ENCODE measurements at places on chromosomes 5 and 9.

- DNase-seq = no peak
Observed at GRCh38 chr5:138096363-138096762, 12.5 kb downstream of the WNT8A start.

- DNase-seq = no peak
Observed at GRCh38 chr5:73740274-73740790, 114.3 kb downstream of the ARHGEF28 start.

DNA sequence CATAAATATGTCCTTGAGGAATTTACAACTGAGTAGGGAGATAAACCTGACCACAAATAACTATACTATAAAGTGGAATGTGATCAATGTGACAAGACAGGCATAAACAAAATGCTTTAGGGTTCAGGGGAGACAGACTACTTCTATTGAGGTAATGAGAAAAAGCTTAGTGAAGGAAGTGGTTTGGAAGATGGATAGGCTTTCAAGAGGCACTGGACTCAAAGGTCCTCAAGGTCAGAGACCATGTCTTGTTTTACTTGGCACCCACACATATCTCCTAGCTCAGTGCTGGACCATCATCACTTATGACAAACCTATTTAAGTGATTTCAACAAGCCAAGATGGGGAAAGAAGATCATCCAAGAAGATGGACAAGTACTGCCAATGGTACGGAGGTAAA lies 257.8 kb downstream of the BNC2 start:
- no peak for DNase-seq

DNA sequence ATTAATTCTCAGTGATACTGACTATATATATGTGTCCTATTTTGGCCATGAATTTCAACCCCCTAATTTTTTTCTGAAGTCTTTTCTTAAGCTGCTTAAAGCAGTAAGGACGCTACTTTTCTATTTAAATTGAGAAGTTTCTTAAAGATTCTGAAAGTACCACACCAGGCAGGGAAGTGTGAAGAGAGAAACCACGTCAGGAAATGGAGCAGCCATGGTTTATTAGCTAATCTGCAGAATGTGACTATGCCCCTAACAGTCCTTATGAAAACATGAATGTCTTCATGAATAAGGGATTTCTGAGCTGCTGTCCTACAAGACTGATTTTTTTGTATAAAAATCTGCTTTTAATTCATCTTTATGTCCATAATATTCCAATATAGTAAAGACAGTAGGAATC lies 1724.3 kb upstream of the C9orf72 start:
- DNase-seq = no peak

DNA sequence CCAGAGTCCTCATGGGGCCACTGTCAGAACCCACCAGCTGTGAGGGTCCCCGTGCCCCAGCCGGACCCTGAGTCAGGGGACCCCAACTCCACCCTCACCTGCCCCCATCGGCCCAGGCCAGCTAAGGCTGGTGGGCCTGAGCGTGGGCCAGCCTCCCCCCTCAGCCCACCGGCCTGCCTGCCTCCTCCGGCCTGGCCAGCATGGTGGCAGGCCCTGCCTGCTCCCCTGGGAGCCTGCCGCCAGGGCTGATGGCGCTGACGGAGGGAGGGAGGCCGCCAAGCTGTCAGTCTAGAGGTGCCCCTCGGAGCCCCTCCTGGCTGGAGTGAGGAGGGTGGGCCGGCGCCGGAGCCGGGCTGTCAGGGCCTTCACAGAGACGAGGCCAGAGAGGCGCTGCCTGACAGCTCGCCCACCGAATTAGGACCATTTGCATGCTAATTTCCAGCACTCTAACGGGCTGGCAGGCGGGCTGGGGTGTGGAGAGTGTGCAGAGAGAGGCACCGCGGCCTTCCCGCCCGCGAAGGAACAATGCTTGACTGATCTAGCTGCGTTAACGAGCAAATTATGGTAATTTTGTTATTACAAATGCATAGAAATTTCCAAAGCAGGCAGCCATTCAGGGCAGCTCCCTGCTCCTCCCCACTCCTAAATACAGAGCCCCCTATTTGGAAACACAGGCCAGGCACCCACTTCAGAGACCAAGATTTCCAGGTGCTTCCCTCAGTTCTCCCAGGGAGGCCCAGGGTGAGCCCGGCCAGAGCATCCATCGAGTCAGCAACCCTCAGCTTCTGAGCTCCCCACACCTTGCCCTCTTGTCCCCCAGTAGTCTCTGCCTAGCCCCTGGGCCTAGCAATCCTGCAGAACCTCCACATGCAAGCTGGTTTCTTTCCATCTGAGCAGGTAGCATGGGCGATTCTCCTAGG lies 169.3 kb downstream of the PAX5 start:
- no peak for DNase-seq

- DNase-seq = peak; percentile 50
Observed at GRCh38 chr9:13278368-13279246, 885 bp downstream of the MPDZ start.

DNA sequence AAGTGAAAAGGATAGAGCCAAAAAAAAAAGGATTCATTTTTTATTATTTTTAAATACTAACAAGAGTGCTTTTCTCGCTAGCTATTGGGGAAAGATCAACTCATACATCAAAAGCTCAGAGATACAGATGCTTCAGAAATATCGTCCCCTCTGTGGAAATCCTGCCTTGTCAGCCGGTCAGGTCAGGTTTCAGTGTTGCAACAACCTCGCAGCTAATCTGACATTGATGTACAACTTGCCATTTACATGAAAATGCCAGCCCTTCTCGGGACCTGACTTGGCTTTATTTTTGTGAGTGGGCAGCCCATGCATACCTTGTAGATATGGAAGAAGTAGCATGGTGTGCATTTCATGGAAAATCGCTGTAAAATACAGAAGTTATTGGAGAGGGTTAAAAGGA lies 358.8 kb upstream of the ADAMTS16 start:
- DNase-seq = no peak

GRCh38 chr5:158952248-158952545 lies 147.5 kb downstream of the EBF1 start:
- no peak for DNase-seq

- DNase-seq = no peak
Observed at GRCh38 chr5:181181650-181182565, 23.1 kb downstream of the TRIM7 start.

- no peak for DNase-seq
Observed at GRCh38 chr5:119385136-119385535, 29.3 kb downstream of the TNFAIP8 start.

- no peak for DNase-seq
Observed at GRCh38 chr9:93231121-93231694, 47.3 kb downstream of the WNK2 start.

- DNase-seq = no peak
Observed at GRCh38 chr5:40578501-40579451, 100.9 kb upstream of the PTGER4 start.

DNA sequence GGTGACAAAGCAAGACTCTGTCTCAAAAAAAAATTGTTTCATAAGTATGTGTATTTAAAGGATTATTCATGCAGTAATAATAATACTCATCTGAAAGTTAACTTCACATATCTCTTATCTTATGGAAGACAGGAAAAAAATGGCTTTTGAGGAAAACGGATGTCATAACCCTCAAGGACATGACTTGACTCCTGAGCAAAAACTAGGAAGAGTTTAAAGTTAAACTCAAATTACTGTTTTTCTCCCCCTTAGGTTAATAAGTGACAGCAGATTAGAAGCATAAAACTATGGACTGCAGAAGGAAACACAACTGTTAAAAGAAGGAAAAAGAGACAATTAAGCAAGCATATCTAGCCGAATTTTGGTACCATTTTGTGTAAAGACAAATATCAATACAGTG lies 16.5 kb downstream of the DHX29 start:
- no peak for DNase-seq

DNA sequence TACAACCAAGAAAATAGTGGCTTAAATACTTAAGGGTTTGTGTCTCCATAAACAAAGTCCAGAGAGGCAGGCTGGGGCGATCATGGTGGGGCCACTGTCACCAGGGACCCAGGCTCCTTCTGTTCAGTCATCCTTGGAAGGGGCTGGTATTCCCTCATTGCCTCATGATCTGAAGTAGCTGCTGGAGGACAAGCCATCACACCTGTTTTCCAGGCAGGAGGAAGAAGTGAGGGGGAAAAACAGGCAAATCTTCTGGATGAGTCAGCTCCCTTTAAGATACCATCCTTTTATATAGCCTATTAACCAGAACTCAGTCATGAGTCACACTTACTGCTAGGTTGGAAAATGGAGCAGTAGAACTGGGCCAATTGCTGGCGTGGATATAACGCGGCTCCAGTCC lies 92.3 kb downstream of the DAP start:
- no peak for DNase-seq

DNA sequence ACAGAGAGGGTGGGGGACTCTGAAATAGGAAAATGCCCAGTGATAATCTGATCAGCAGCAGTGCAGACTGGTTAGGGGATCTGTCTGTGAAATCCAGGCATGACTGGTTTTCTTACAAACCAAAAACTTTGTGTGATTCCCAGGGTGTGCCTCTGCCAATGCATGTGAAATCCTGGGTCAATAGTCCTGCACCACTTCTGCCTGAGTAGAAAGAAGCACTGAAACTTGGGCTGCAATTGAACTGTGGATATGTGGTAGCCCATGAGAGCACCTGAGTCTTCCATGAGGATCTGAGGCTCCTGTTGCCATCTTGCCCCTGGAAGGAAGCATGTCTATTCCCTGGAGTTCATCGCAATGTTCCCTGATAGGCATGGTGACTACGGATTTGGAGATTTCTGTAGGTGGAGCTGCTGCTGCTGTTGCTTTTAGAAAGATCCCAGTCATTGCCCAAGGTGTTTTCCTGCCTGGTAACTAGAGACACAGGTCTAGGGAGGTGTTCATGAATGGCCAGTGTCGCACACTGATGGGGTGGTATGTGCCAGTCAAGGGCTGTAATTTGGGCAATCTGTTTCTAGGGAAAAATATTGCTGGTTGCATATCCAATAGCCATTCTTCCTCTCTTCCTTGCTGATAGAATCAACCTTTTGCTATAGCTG lies 146.7 kb downstream of the CARTPT start:
- no peak for DNase-seq

DNA sequence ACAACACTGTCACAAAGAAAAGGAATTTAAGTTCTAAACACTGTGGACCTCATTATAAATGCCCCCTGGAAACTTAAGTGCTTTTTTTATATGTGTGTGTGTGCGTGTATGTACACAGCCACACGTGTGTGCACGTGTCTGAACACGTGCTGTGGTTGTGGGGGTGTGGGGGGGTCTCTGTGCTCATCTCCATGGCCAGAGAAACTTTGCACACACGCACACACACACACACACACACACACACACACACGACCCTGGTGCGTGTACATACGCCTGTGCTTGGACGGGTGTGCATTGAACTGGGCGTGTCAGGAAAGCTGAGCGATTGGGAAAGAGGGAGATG lies 27.9 kb downstream of the AMBP start:
- no peak for DNase-seq

- no peak for DNase-seq
Observed at GRCh38 chr5:149337736-149338135, 7.6 kb upstream of the GRPEL2 start.

DNA sequence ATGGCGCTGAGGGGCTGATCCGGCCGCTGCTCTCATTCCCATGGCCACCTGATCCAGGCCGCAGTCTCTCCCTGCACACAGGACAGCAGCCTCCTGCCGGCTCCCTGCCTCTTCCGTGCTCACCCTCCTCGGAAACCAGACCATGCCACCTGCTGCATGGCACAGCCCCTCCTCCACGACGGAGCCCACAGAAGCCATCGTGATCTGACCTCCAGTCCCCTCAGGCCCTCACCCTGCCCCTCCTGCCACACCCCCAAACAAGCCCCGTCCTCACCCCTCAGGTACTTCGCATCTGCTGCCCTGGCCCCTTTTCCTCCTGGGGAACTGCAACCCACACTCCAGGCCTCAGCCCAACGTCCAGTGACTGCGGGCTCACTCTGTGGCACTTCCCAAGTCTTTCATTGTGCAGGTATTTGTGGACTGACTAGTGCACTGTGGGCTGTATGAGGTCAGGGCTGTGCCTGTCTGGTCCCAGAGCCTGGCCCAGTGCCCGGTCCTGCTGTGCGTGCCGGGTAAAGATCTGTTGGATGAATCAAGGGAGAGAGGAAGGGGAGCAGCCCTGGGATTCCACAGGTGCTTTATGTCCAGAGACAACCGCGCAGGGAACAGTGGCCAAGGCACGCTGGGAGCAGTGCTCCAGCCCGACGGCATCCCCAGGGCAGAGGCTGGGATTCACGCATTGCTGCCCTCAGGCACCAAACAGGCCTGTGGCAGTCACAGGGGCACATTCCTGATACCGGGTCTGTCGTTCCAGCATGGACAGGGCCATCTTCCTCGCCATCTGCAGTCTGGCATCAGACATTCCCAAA lies 86.1 kb downstream of the ADAMTS2 start:
- DNase-seq = no peak

DNA sequence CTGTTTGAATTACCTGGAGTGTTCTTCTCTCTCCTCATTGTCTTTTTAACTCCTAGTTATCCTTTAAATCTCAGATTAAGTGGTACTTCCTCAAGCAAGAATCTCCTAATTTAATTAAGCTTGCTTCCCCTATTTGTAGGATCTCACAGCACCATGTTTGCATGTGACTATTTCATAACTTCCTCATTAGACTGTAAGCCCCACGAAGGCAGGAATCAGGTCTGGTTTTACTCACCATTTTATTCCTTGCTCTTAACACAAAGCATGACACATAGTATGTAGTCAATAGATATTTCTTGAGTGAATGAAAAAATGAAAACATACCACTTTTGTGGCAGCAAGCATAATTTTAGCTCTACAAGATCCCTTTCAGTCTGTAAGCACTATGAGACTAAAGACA lies 1.3 kb upstream of the ERMP1 start:
- DNase-seq = no peak

DNA sequence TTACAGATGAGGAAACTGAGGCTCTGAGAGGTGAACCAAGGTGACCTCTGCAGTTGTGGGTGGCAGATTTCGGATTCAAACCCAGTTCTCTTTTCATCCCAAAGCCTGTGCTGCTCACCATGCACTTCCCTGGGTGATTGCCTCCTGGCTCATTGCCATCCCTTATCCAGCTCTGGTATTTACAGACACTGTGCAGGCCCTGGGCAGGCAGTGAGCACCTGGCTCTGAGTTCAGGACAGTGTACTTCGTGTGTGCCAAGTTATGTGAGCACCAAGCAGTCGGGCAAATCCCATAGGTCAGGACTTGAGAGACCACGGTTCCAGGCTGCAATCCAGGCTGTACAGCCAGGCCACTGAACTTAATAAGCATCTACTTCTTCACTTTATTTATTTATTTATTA lies 1.4 kb downstream of the LRSAM1 start:
- DNase-seq = no peak

DNA sequence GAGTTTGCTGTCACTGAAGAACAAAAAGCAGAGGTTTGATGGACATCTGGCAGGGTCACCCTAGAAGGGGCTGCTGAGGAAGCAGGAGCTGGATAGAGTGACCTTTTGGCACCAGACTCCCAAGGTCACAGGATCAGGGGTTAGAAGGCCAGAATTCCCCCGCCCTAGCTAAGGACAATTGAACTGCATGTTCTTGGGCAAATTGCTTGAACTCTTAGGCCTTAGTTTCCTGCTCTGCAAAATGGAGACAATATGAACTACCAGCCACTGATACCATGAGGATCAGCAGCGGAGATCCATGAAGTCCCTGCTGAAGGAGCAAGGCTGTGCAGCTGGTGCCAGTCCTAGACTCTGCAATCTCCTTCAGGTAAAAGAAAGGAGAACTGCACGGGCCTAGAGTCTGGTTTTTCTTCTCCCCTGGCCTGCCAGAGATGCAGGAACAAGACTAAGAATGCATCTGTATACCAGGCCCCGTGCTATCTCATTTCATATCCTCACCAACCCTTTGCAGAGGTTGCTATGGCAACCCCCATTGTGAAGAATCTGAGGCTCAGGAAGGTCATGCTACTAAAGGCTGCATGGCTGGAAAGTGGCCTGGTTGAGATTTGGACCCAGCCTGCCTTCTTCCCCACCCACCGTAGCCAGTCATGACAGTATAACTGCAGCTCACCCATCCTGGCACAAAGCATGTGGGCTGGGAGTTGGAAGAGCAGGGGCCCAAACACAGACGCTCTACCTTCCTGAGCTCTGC lies 33.7 kb downstream of the CAMK2A start:
- DNase-seq = peak; percentile 52

Measured in NCI-H2227 treated with DMSO at 0.1 percent for 48 hours (cell line).